ENCODE measurements at places on chromosomes 12 and 14.

DNA sequence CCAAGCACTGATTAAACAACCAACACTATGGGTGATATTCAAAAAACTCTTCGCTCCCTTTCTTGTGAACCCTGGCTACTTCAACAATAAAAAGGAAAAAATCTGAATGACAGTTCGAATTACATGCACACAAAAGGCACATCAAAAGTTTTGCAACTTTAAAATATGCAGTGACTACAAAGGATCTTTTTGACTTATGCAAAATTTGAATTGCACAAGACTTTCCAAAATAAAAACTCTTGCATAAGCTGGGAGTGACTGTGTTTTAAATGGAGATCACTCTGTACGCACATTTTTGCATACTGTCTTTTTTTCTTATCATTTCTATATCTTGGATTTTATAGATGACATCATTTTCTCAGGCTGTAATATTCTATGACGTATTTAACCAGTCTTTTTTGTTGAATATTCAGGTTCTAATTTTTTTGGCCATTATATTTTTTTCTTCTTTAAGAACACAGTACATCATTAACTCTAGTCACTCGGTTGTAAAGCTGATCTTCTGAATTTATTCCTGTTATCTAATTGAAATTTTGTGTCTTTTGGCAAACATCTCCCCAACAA, 667.6 kb upstream of the TBX3 start:
- DNase-seq = no peak

DNA sequence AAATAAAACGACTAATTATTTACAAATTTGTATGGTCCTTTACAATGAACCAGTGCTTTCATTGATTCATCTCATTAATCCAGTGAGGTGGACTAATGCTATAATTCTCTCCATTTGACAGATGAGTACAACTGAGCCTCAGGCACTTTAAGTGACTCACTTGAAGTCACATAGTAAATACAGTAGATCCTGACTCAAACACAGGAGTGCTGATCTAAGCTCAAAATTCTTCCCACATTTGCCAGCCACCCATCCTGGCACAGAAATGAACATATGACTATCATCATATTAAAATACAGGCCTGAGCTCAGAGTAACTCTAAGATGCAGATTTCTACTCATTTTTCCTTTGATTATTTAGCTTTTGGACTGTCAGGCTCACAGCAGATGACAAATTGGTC, 30.6 kb downstream of the SLC16A7 start:
- no peak for DNase-seq

DNA sequence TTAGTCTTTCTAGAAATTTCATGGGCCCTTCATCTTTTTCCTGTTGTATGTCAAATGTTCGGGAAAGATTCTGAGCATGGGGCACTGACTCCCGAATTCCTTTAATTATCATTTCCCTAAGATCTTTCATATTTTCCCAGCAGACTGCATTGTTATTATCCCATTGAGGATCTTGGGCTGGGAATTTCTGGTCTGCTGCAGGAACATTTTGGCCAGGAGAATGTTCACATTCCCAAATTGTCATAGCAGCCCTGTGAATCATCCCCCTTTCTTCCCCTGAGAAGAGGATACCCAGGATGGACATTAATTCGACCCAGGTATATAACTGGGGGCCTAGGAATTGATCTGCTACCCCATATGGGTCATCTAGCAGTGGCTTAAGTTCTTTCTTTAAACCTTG, 112.5 kb downstream of the RIN3 start:
- DNase-seq = no peak

DNA sequence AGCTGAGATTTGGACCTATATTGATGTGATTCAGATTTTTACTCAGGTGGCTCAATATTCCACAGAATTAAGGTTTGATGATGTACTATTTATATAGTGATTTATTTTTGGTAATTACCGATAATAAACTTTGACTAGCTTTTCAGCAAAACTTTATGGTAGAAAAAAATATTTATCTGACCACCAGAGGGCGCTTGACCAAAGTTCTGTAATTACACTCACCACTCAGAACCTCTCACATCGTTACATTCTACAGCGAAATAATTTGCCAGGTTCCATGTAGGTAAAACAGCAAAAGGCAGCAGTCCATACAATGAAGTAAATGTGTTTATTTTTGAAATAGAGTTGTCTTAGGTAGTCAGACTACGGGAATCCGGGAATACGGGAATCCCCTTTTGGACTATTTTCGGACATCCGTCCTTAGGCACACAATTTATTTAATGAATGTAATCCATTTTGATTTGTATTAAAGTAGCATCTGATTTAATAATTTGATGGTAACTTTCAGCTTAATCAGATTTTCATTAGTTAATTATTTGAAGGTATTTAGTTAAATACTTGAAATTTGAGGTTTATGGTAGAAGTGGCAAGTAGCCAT, 143.0 kb upstream of the DDHD1 start:
- DNase-seq = peak; percentile 36

DNA sequence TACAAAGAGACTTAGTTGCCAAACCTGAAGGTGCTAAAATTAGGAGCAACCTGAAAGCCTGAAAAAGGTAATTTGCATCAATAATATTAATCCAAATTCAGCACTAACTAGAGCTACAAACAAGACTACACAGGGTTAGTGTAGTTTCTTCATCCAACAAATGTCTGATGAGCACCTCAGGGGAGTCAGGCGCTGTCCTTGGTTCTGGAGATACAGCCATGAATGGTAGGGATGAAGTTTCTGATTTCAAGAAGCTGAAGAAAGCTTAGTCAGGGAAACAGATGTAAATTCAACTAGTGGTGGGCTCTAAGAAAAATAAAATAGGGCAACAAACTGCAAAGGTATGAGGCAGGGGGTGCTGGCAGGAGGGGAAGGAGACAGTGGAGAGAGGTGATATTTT, 266.3 kb downstream of the GLT1D1 start:
- DNase-seq = peak; percentile 26

GRCh38 chr12:22702690-22703089, 77.7 kb downstream of the ETNK1 start:
- DNase-seq = no peak

DNA sequence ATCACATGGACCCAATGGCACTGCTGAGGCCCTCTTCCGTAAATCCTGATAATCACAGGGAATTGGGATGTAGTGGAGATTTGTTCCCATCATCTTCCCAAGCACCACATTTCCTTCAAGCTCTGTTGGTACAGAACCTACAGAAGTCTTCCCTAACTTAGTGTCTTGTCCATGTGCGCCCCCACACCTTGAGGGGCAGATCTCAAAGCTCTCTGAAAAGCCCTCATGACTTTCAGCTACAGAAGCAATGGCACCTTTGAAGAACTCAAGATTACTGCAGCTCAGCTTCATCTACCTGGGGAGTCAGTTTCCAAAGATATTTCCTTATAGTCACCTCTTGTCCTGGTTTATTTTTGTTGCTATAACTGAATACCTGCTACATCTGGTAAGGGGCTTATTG, 54.2 kb downstream of the MYF5 start:
- no peak for DNase-seq
